ENCODE measurements at places on chromosomes 7 and 10.

DNA sequence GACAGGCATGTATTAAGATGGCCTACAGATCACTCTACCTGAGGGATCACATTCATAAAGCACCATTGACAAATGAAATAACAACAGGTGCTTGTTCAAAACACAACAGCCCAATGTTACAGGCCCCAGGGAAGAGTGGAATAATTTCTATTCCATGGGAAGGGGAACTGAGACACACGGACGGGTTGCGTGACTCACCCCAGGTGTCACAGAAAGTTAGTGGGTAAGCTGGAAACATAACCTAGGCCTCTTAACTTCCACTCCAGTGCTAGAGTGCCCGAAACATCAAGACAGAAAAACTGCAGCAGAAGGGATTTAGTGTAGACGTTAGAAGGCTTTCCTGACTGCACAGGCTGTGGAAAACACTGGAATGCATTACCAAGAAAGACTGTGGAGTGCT, 48.3 kb downstream of the SLC37A3 start:
- DNase-seq: no peak

DNA sequence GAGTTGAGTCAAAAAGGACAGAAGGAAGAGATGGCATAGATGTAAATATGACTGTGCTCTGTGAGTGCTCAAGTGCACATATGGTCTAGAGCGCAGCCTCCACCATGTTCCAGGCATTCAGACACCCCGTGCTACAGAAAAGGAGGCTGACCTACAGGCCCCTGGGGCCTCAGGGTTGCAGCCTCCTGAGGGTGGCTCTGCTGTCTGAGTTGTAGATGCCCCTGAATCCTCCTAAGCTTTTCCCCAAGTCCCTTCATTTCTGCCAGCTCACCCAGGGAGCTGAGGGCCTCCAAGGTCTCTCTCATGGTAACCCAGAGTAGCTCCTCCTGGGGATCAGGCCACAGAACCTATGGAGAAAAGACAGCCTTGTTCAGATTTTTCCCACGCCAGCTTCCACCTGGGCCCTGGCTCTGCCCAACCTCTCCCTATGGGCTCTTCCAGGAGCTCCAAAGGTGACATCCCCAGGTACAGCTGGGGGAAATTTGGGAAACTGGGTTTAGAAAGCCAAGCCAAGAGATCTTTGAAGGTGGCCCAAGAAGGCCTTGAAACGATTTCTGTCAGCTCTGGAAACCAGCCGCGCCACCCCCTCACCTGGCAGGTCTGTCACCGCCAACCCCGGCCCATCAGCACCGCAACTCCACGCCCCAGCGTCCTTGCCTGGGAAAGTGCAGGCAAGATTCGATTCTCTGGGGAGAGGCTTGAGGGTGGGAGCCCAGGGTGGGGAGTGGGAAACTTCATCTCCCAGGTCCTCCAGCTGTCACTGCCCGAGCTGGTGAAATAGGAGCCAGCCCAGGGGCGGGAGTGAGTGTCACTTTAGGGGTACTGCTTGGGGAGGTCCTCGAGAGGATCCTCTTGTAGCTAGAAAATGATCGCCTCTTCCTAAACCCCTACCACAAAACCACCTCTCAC, 2.4 kb downstream of the ZNF467 start:
- no peak for DNase-seq

GRCh38 chr10:54530299-54530698, 270.7 kb downstream of the PCDH15 start:
- DNase-seq: no peak

DNA sequence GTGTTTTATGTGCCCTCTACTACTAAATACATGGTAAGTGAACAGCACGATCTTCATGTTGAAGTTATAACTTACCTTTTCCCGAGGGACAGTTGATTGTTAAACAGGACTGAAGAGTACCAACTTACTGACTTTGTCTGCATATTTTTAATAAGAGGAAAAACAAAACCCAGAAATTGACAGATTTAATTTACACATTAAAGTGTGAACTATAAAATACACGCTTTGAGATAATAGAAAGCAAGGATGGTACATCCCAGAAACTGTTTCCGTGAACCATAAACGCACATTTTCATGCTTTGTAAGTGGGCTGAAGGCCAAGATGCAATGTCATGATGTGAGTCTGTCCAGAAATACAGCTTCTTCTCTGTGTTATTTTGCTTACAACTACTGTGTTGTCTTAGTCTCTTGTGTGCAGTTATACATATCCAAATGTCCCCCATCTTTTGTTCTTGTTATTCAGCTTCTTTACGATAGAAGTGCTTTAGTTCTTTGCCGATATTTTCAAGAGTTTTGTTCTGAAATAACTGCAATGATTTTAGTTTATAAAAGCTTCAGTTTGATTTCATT, 190.1 kb downstream of the MLLT10 start:
- DNase-seq: no peak

GRCh38 chr7:2757904-2758672, 70.1 kb downstream of the AMZ1 start:
- peak; percentile 7 for DNase-seq

DNA sequence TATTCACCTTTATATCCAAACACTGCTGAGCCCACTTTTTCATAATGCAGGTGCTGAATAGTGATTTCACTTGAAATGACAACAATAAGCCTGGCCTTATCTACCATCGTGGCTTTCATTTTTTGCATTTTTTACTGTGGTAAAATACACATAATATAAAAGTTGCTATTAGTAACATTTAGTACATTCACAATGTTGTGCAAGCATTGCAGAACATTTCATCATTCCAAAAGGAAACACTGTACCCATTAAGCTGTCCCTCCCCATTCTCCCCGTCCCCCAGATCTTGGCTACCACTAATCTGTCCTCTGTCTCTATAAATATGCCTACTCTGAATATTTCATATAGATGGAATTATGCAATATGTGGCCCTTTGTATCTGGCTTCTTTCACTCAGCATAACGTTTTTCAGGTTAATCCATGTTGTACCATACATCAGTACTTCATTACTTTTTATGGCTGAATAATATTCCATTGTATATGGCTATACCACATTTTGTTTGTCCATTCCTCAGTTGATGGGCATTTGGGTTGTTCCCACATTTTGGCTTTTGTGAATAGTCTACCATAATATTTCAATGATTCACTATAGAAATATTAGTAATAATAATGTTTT, 68.5 kb upstream of the ARID5B start:
- DNase-seq: no peak

DNA sequence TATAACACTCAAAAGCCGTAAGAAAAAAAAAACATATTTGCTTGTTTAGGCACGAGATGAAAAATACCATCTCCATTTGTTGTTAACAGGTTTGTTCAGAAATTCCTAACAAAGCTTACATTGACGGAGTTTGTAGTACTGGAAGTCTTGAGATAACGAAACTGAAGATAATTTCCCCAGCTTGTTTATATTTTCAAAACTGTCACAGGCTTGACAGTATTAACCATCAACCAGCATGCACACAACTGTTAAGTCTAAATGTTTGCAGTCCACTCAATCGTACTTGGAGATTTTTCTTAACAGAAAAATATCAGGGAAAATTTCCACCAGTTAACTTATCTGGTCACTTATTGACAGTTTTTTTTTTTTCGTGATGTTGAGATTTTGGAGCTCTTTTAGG, 68.5 kb downstream of the ITGA8 start:
- no peak for DNase-seq

GRCh38 chr10:18136073-18136791, 4.0 kb upstream of the CACNB2 start:
- DNase-seq: no peak

DNA sequence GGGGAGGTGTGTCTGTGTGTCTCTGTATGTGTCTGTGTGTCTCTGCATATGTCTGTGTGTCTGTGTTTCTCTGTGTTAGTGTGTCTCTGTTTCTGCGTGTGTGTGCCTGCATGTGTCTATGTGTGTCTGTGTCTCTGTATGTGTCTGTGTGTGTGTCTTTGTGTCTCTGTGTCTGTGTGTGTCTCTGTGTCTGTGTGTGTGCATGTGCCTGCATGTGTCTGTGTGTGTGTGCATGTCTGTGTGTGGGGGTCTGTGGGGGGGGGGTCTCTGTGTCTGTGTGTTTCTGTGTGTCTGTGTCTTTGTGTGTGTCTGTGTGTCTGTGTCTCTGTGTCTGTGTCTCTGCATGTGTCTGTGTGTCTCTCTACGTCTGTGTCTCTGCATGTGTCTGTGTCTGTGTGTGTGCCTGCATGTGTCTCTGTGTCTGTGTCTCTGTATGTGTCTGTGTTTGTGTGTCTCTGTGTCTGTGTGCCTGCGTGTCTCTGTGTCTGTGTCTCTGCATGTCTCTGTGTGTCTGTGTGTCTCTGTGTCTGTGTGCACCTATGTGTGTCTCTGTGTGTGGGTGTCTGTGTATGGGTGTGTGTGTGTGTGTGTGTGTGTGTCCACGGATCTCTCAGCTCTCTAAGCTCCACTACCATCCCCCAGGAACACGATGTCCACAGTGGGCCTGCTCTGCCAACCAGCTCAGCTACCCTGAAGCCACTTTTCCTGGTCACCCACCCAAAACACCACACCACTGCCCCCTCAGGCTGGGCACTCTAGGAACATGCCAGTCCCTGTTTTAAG, 41.7 kb downstream of the RASGEF1A start:
- no peak for DNase-seq

DNA sequence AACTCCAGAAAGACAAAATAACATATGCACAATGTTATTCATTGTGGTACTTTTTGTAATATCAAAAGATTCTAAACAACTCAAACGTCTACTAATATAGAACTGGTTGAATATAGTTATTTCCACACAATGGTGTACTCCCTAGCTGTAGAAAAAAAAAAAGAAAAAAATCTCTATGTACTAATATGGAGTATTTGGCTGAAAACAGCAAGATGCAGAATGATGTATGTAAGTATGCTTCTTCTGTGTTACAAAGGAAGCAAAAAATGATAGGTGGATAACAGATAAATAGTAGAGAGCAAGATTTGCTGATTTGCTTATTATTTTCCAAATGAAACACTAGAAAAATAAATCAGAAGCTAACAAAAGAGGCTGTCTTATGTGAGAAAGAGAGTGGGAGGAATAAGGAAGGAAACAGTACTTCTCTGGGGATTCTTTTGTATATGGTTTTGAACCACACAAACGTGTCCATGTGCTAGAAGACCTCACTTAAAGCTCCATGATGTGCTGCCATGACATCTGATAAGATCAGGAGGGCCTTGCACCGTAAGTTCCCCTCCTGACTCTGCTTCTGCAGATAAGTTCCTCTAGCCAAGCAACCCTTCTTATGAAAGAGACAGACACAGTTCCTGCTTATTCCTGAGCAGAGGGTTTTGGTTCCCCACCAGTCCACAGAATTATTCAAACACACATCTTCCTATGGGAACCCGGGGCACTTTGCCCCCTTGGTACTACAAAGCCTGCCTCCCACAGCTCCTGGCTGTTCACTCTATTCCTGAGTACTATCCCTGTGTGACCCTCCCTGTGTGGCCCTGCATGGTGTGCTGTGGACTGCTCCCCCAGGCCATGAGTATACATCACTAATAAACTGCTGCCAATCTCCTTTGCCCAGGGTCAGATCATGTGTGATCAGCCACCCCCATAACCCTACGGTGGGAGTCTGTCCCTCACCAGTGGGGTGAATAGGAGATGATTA, 159.1 kb downstream of the CCDC71L start:
- no peak for DNase-seq

GRCh38 chr7:149014309-149014708, 14.0 kb downstream of the PDIA4 start:
- DNase-seq: no peak

GRCh38 chr7:94848531-94848930, 58.9 kb upstream of the PPP1R9A start:
- DNase-seq: no peak

GRCh38 chr7:115230882-115231571, 309.1 kb downstream of the MDFIC start:
- DNase-seq: no peak

DNA sequence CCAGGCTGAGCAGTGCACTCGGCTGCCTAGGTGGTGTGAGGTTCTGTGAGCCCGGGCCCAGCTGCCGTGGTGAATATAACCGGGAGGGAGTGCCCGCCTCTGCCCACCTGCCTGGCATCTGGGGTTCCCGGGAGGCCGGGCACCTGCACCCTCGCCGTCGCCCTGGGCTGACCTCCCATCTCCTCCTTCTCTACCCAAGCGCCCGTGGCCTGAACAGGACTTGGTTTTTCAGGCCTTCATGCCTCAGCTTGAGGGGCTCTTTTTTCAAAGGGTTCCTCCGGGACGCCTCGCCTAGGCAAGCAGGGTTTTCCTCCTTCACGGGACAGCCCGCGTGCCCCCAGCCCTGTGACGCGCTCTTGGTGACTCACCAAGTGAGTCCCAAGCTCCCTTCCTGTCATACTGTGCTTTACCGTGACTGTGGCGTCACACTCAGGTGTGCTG, 9.9 kb downstream of the INPP5A start:
- no peak for DNase-seq

- no peak for DNase-seq
Observed at GRCh38 chr10:17836942-17837341, 27.8 kb downstream of the MRC1 start.

- no peak for DNase-seq
Observed at GRCh38 chr7:35253460-35253709, 515 bp downstream of the TBX20 start.

GRCh38 chr10:18456984-18457383, 194.4 kb downstream of the NSUN6 start:
- no peak for DNase-seq

DNA sequence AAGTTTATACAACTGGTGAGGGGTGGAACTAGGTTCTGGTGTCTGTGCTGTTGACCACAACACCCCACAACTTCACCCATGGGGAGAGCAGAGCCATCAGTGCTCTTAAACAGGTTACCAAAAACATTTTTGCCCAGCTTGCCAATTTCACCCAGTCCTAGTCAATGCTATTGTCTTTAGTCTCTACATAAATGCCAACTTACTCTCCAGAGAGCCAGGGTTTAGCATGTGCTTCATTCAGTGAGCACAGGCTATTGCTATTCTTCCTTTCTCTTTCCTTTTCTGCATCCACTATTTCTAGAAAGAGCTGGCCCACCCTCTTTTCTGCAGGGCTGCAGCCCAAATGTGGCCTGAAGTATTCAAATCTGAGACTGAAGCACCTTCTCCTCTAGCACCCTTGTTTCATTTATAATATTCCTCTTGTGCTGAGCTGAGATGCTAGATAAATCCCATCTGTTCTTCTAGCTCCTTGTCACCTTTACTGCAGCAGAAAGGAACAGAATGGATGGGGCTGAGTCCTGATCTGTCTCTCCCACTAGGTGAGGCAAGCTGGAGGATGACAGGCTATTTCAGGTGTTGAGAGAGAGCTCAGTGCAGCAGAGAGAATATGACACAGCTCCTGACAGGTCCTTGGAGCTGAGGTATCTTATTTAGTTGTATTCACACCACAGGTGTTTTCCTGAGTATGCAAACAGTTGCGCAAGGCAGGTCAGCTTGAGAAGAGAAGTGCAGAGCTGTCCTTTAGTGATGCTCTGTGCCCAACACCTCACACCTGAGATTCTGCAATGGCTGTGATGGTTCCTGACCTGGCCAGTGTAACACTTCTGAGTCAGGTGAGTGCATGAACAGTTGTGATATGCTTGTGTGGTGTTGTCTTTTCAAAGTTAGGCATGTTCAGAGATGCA, 819.2 kb downstream of the CCSER2 start:
- DNase-seq: no peak

DNA sequence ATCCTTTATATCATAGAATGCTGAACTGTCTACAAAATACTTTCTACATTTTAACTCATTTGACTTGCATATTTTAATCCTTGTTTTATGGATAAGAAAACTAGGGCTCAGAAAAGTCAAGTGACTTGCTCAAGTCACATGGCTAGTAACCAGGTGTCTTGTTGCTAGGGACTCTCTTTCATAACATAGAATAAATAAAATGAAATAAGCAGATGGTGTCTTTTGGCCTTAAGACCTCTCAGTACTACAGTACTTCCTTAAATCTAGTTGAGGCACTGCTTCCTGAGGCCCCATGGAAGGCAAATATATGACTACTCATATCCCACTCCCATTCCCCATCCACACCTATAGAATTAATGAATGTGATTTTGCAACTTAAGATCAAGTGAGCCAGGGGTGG, 87.9 kb downstream of the CDK6 start:
- no peak for DNase-seq
